Stimulated activated CD8-positive, alpha-beta memory T cell treated with anti-CD3 and anti-CD28 coated beads, Interleukin-2, amount 100 ng/mL, for 1 hour (primary cell): ENCODE measurements at places on chromosomes 2 and 18.

GRCh38 chr18:45702708-45703265, 21.2 kb upstream of the SLC14A1 start:
- DNase-seq: no peak

DNA sequence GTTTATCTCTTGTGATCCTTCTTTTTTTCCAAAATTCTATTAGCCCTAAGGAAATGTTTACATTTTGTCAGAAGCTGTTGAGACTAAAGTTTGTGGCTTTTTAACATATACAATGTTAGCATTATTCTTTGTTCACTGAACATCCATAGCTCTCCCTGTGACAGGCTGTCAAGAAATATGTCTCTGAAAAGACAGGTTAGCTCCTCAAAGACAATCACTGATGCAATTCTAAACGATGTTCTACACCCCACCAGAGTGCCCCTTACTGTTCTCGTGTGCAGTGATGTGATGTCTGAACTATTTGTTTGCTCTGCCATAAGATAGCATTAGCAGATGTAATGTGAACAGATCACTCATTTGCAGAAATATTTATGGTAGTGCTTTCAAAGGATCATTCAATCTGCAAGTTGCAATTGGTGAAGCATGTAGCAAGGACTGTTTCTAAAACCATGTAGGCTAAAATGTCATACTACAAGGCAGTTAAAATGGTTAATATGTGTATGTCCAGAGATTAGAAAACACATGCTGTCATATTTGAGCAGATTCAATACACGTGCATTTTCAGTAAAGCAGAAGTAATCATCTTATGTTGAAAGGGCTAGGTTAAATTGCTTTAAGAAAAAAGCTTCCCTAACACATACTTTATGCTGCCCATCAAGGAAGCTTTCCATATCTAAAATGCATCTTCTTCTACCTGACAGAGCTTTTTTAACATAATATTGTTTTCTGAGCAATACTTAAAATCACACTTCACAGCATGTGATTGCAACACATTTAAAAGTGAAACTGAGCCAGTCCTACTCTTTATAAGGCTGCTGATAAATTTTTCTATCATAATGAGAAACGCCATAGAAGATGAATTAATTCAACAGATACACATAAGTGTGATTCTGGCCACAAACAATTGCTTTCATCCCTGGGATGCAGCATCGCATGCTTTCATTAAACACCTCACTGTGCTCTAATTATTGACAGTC, 285.7 kb upstream of the UBE2E3 start:
- DNase-seq: no peak

GRCh38 chr2:223588251-223588650, 13.9 kb downstream of the SCG2 start:
- DNase-seq: no peak

DNA sequence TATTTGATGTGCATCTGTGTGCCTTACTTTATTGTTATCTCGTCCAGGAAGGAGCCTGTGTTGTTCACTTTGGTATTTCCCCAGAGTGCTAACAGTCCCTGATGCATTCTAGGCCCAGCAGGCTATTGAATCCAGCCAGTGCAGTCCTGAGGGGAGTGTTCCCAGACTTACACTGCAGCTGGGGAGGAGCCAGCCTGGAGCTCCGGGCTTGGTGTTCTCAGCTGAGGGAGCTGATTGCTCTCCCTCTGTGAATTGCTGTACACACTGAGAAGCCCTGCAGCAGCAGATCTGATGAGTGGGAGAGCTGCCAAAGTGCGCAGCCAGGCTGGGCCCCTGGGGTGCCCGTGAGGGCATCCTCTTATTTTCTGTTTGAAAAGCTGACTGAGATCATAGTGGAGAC, 159.2 kb downstream of the GALNT3 start:
- DNase-seq: no peak

- no peak for DNase-seq
Measured at GRCh38 chr2:35932276-35932963, 423.2 kb upstream of the CRIM1 start.

- no peak for DNase-seq
Measured at GRCh38 chr2:197195518-197195917, 115.1 kb downstream of the ANKRD44 start.

DNA sequence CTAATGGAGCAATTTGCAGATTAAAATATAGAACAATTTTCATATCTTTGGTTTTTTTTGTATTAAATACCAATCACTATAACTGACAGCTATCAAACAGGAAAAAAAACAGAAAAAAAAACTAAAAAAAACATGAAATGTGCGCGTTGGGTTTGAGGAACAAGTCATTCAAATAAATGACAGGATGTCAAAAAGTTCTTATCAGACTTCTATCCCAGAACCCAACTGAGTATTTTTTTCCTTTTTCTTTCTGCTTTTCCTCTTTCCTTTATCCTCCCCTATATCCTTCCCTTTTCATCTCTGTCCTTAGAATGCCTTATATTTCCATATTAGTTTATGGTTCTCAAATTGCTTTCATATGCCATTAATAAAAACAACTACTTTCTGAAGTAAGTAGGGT, 14.3 kb downstream of the PRKRA start:
- DNase-seq: no peak

- no peak for DNase-seq
Measured at GRCh38 chr2:114661971-114662939, 219.8 kb downstream of the DPP10 start.

GRCh38 chr2:160294339-160294803, 94.3 kb upstream of the ITGB6 start:
- no peak for DNase-seq

DNA sequence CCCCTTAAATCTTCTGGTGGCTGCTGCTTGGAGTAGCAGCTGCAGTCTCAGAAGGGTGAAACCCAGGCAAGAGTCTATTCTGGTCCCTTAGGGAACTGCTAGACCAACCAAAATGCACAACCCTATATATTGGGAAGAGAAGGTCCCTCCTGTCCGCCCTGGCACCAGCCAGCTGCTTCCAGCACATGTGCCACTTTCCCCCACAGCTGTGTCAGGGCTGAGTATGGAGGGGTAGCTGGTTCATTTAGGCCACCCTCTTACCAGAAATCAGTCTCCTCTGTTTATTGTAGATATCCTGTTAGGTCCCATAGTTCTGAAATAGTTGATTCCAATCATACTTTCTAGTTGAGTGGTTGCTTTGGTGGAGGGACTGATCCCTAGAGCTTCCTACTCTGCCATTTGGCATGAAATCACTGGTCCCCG, 68.9 kb downstream of the BIRC6 start:
- DNase-seq: no peak

GRCh38 chr2:218216336-218216673, 684 bp upstream of the ARPC2 start:
- DNase-seq: no peak

- DNase-seq: no peak
Measured at GRCh38 chr2:11398750-11399437, 54.5 kb upstream of the ROCK2 start.

DNA sequence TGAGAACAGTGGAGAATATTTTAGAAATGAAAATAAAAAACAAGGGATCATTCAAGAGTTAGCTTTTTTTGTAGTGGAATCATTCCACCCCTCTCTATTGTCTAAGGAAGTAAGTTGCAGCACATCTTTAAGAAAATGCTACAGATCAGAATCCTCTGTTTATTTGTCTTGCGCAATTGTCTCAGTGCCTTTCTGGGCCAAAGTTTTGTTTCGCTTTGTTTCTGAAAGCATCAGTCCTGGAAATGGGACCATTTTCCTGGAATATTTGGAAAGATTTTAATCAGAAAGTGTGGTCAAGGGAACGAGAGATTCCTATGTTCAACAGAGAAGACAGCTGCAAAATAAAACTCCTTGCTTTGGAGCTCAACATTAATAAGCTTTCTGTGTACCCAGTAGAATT, 74.0 kb downstream of the NRXN1 start:
- DNase-seq: no peak

GRCh38 chr2:182821182-182821581, 45.3 kb downstream of the FRZB start:
- no peak for DNase-seq

DNA sequence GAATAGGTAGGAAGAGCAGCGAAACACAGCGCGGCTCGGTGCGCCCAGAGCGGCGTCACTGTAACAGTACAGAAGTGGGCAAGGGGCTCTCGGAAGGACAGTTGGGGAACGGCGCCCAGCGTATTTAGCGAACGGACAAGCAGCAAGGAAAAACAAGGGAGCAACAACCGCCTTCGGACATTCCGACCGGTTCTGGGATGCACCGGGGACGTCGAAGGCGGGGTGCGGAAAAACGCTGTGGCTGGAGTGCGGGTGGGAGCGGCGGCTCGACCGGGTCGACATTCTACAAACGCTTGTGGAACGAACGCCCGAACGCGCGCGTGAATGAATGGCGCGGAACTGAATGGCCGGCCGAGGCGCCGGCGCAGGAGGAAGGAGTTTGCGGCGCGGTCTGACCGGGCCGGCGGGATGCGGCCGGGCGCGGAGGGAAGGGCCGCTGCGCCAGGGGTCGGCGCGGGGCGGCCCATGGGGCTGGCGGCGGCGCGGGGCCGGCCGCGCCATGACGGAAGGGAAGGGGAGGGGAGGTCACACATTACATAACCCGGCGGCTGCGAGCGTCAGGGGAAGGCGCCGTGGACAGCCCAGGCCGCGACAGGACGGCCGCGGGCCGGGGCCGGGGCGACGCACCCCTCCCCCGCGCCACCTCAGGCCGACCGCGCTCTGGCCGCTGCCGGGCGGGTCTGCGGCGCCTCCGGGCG, 605 bp downstream of the REV1 start:
- DNase-seq: peak; percentile 5

GRCh38 chr2:23713351-23713750, 213.6 kb downstream of the ATAD2B start:
- DNase-seq: no peak

- no peak for DNase-seq
Measured at GRCh38 chr2:43399515-43400264, 173.3 kb upstream of the ZFP36L2 start.

- DNase-seq: no peak
Measured at GRCh38 chr2:83565181-83565580, 893.9 kb downstream of the SUCLG1 start.

DNA sequence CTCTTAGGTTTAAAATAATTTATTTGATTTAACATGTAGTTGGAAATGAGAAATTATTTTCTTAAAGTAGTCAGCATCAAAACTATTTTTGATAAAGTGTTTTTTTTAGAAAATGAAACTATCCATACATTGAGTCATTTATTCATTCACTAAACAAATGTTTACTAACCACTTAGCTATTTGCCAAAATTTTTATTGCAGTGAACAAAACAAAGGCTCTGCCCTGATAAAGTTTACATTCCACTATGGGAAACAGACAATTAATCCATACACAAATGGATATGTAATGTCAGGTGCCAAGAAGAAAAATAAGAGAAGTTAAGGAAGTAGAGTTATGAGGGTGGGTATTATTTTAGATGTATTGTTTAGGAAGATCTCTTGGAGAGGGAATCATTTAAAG, 19.1 kb upstream of the CCDC178 start:
- no peak for DNase-seq

GRCh38 chr2:240457223-240458043, 22.0 kb downstream of the GPC1 start:
- no peak for DNase-seq

- no peak for DNase-seq
Measured at GRCh38 chr18:69469444-69469919, 68.8 kb downstream of the DOK6 start.

GRCh38 chr2:112305132-112305531, 29.7 kb downstream of the ZC3H6 start:
- DNase-seq: no peak

DNA sequence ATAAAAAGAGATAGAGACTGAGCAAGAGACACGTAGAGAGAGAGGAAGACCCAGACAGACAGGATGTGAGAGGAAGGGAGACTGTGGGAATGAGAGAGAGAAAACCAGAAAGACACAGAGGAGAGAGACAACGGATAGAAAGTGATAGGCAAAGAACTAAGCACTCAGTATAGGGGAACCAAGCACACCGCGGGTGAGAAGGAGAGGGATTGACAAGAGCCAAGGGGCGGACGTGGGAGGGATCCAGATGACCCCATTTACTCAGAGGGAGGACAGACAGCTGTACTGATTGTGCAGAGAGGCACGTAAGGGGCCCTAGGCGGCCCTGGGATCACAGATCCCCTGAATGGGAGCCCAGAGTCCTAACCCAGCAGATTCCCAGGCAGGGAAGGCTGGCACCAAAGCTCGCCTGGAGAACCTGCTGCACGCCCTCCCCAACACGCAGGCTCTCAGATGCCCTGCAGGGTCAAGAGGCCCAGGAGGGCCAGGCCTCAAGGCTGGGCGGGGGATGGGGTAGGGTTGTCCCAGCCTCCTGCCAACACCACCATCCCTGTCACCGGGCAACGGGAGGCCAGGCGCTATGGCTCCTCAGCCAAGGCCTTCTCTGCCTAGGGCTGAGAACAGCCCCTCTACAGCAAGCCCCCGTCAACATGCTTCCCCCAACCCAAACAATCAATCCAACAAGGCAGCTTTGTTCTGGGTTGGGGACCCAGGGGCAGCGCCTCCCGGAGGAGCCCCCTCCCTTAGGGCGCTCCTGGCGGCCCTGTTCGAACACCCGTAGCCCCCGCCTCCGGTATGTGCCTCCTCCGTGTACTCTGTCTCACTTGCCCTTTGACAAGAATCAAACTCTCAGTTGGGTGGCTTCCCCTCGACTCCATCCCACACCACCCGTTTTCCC, 579 bp downstream of the LOXL3 start:
- no peak for DNase-seq

DNA sequence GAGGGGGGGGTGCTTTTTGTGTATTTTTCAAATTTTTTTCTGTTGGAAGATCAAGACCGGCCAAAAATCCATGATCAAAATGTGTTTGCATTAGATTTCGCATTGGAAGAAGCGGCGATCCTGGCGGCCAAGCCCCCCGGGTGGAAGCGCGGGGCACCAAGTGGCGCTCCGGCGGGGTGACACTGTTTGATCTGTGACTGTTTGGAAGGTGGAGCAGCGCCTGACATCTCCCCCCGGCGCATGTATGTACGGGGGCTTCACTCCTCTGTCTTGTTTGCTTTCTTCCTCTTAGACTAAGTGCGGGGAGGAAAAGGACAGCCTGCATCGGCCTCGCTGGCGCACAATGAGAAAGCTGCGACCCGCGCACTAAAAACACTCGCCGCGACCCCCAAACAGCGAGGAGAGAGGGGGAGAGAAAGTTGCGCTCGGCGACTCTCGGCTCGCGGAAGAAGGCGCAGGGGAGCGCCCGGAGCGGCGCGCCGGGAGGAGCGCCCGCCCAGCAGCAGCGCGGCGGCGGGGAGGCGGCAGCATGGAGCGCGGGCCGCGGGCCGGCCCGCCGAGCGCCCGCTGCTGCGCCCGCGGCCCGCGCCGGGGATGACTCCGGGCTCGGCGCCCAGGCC, 515 bp downstream of the TSHZ1 start:
- no peak for DNase-seq

- DNase-seq: no peak
Measured at GRCh38 chr2:63673865-63674533, 85.2 kb downstream of the MDH1 start.

GRCh38 chr18:24659827-24660720, 199.6 kb downstream of the HRH4 start:
- DNase-seq: no peak
